ENCODE measurements at places on chromosomes 3 and 15. TPM values are rescaled to one million over a fixed set of nuclear protein-coding genes. Genes with fewer than 3 reads are reported as not detected.

SLC2A2 gene
- 0.03 TPM for total RNA-seq

DNA sequence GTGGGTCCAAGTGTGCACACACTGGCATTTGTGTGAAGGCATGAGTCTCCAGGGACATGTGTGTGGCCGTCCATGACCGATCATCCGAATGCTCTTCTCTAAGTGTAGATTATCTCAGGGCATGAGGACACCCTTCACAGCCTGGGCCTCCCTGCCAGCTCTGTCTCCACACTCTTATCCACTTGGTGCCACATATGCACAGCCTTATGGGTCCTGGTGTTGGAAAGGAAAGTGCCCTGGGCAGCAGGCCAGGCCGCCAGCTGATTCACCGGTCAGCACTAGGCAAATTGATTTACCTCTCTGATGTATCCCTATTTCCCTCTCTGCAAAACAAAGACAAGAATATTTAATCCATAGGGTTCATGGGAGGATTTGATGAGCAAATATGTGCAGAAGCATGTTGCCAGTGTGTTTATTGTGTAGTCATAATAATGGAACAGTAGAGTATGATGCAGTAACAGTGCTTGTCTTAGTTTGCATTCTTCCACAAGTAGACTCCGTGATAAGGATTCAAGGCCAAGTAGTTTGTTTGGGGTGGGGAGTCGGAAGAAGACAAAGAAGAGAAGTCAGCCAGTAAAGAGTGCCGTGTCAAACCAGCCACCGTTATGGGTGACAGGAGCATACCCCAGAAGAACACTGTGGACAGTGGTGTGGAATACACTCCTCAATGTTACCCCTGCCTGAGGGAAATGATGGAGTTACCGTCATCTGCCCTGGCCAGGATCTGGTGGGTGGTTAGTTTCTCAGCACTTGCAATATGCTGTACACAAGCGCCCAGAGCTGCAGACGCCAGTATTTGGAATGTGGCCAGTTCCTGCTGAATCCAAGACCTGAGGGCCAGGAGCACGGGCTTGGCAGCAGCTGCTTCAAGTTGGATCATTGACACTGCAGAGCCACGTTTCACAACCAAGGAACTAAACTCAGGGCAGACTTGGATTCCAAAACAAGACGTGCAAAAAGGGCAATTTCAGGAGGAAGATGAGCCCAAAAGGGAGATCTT is 85.1 kb downstream of the MTHFS start:
- DNase-seq: no peak

GRCh38 chr3:30890907-30891306 is 3.6 kb downstream of the GADL1 start:
- DNase-seq: no peak

GRCh38 chr15:44573386-44573785 is 36.4 kb downstream of the EIF3J start:
- DNase-seq: no peak

GRCh38 chr3:85670634-85671205 is 711.9 kb downstream of the CADM2 start:
- DNase-seq: no peak

- peak; percentile 23 for DNase-seq
Observed at GRCh38 chr3:45226206-45226915, at the start of gene TMEM158. TMEM158 (minus strand) TSS chr3:45226287; CDS start chr3:45226027, 260 bp downstream.

DNA sequence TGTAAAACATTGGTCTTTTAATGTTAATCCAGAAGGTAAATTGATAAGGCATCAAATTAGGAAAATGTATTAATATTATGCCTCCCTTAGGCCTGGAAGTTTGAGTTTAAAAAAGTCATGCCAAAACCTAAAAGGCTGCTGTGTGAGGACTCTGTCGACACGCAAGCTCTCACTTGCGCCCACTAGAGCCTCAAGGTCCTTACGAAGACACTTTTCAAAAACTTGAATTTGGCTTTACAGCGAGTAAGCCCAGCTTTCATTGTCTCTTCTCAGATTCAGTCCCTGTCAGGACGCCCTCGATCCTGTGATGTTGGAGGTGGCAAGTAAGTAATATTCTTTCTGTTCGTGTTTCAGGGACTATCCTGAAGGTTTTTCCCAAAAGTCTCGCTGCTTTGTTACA is 89.7 kb downstream of the CRTC3 start:
- no peak for DNase-seq

DNA sequence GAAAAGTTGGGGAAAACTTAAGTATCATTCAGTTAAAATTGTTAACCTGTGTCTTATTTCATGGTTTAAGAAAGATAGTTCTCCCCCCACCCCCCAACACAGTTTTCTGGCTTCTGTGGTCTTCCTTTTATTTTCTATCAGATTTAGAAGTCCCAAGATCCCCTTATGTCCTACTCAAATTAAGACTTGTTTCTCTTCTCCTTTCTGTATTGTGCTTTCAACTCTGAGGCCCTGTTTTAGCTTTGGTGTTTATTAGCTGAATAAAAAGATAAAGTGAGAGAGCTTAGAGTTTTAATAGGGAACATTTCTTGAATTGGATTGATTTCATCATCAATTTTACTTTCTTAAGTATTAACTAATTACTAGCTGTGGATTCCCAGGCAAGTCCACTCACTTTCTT is 62.6 kb downstream of the AKAP13 start:
- DNase-seq: no peak

UBAP1L gene
- total RNA-seq: 1.4 TPM

EEFSEC gene
- total RNA-seq: 16.8 TPM

DNA sequence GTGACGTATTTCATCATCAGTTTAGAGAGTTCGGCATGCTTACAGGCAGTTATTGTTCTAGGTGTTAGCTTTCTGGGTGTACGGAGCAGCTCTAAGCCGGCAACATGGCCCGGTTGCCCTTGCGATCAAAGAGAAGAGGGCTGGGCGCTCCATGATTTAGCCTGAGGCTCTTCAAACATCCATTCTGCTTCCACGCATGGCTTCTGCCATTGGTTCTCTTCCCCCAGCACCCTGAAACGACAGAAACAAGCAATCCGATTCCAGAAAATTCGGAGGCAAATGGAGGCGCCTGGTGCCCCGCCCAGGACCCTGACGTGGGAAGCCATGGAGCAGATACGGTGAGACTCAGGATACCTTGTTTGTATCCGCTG is 574 bp downstream of the NGRN start:
- peak; percentile 64 for DNase-seq

DNA sequence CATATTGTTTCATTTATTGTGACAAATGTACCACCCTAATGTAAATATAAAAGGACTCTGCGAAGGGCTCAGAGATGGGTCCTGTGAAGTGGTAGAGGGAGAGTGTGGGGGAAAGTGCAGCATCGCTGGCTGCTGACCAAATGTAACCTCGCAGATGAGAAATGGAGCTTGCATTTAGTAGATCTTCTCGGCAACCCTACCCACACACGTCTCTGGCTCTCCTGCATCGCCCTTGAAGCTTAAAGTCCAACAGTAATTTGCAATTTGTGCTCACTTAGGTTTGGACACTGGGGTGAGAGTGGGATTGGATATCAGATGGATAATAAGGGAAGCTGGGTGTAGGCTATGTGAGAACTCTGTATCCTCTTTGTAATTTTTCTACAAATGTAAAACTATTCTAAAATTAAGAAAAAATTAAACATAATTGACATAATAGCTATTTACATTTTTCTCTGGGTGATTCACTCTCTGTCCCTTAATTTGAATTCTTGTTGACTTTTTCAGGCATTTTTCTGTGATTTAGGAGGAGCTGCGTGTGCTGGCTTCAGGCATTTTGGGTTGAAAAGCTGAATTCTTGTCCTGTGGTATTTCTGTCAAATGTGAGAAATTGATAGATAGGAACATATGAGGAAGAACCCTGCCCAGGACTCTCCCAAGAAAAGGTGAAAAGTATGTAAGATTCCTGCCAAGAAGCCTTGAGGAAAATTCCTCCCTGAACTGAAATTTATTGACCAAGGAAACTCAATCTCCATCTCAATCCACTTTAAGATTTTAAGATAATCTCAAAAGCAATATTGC is 524.7 kb upstream of the MCTP2 start:
- no peak for DNase-seq

KCNH8 gene
- total RNA-seq: 0.03 TPM

DNA sequence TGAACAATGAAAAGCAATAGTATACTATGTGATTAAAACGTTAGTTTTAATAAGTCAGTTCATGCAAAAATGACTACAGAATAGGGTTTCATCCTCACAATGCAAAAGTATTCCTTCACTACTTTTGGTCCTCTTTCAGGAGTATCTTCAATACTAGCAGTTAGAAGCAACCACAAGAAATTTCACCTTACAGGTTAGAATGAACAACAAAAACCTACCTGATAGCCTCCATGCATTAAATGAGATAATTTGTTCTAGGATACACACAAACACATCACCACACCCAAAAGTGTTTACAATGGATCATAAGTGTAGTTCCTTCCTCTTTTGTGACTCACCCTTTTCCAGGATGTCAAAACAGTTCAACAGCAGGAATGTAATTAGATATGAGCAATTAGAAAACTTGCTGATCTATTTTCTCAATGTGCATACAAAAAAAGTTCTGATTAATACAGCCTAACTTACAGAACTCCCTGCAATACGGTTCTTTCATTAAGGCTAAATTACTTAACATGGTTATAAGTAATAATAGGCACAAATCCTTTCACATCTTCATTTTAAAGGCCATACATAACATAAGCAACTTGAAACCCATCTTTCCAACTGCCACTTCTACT is 21.6 kb downstream of the UACA start:
- DNase-seq: peak; percentile 58

DNA sequence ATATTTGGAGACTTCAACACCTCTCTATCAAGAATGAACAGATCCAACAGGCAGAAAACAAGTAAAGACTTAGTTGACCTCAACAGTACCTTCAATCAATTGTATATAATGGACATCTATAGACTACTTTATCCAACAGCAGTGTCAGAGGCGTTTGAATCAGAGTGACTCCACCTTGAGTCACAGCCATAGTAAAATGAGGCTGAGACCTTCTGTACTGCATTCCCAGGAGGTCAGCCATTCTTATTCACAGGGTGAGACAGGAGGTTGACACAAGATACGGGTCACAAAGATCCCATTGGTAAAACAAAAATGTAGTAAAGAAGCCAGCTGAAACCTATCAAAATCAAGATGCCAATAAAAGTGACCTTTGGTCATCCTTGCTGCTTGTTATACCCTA is 299.8 kb downstream of the CNTN3 start:
- DNase-seq: no peak

DNA sequence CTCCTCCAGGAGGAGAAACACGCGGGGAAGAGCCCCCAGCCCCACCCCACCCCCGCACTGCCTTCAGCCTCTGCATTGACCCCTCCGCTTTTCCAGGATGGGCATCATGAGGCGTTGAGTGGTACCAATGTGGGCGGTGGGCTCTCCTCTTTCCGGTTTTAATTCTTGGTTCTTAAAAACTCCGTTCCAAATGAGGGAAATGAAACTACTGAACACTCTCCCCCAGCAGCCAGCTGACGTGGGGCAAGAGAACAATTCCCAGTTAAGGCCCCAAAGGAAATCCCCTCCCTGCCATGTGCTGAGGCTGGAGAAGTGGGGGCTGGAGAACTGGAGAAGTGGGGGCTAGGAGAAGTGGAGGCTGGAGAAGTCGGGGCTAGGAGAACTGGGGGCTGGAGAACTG is 5.3 kb upstream of the NRROS start:
- DNase-seq: no peak

DNA sequence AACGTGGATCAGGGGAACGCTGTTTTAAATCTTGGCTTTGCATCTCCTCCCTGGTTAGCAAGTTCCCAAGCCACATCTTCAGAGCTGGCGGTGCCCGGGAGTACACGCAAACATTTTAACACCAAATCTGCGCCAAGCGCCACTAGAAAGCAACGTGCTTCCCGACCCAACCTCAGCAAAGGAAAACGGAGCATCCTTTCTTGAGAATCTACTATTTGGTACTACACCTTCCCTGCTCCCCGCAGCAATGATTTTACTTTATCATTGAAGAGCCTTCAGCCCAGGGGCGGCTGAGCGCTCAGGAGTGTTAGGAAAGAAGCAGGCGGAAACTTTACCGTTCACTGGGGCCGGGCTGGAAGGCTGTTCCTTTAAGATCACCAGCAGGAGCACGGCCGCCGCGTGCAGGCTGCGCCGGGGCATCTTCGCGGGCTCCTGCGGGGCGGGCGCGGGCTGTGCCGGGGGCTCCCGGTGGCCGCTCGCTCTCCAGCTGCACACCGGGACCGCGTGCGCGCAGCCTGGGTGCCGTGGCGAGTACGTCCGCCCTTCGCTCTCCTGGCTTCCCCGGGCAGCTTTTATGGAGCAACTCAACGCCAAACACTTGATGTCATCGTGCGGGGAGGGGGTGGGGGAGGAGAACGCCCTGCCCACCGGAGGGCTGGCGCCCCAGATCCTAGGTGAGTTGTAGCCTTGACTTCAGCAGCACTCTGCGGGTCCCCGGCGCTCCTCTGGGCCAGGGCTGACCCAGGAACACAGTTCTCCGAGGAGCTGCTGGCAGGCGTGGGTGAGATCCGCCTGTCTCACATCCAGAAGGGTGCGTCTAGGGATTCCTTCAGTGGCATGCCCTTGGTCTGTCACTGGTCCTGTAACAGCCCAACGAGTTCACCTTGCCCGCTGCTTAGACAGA is at the start of gene CA12:
Gene CA12 (minus strand): TSS at position 546 of the 904 bp plus-strand sequence. CDS start 126 bp downstream, at position 420.
- DNase-seq: peak; percentile 74

MELTF gene
- total RNA-seq: 15.3 TPM

- peak; percentile 54 for DNase-seq
Observed at GRCh38 chr15:73052653-73053397, 562 bp downstream of the NEO1 start.

DLL4 gene
- total RNA-seq: 3.8 TPM

- DNase-seq: no peak
Observed at GRCh38 chr3:130800829-130801228, 54.2 kb upstream of the PIK3R4 start.

DNA sequence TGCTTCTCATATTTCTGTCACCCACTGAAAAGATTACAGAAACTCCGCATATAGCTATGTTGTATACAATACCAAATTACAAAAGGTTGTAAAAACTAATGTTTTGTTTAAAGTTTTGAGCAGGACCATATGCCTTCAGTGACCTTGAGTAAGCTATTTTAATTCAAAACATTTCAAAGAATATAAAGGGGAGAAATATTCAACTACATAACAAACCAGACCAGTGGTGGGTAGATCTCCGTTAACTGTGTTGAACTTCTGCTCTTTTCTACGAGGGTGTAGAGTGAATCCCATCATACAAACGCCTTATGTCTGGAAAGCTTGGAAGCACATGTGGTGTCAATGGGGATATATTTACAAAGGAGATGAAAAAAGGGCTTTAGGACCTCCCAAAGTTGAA is 68.4 kb upstream of the NR2F2 start:
- DNase-seq: no peak

- DNase-seq: no peak
Observed at GRCh38 chr3:107704477-107704876, 181.7 kb downstream of the BBX start.

GRCh38 chr15:69145694-69146492 is 14.5 kb upstream of the GLCE start:
- DNase-seq: no peak

LMAN1L gene
- total RNA-seq: not detected

DNA sequence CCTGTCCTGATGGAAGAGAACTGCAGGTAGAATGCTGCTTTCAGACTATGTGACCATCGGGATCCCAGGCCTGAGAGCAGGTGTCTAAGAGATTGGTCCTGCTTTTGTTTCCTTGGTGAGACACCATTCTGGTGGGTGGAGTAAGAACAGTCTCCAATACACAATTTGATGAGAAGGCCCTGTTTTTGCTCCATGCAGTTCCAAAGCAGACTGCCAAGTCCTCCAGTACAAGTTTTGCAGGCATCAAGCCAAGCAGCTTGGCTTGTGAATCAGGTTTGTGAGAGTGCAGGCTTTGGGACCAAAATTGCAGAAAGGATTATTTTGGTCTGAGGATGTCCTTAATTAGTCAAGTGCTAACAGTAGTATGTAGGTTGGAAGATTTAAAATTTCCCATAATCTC is 381.6 kb downstream of the FOXP1 start:
- no peak for DNase-seq
